ENCODE measurements at places on chromosomes 13 and 19. TPM values are rescaled to one million over a fixed set of nuclear protein-coding genes. Genes with fewer than 3 reads are reported as not detected.

MVB12A gene
- total RNA-seq, result 103 TPM

CD70 gene
- not detected for total RNA-seq

PBX4 gene
- total RNA-seq, result not detected

KLK13 gene
- total RNA-seq, result not detected

LSR gene
- 9.3 TPM for total RNA-seq

TEX30 gene
- total RNA-seq, result 8.0 TPM

KLF1 gene
- not detected for total RNA-seq

CEACAM20 gene
- total RNA-seq, result not detected

FAM83E gene
- total RNA-seq, result not detected

LGI4 gene
- 7.9 TPM for total RNA-seq

GET3 gene
- total RNA-seq, result 30.7 TPM
